Stimulated activated CD8-positive, alpha-beta memory T cell treated with anti-CD3 and anti-CD28 coated beads, Interleukin-4, amount 100 ng/mL, for 1 hour (primary cell): ENCODE measurements at places on chromosomes 16 and 17.

DNA sequence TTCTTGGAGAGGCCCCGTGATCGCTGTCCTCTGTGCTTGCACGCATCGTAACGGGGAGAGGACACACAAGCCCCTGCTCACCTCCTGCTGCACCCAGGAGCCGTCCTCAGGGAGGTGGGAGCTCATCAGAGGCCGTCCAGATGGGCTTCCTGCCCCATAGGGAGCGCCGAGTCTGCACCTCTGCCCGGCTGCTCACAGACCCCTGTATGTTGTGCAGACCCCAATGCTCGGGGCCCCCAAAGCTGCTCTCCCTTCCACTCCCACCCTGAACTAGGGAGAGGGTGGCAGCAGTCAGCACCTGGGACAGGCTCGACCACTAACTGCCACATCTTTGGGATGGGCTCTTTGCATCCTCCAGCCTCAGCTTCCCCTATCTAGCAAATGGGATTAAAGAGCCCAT is 4.4 kb upstream of the ZNF469 start:
- DNase-seq = no peak

DNA sequence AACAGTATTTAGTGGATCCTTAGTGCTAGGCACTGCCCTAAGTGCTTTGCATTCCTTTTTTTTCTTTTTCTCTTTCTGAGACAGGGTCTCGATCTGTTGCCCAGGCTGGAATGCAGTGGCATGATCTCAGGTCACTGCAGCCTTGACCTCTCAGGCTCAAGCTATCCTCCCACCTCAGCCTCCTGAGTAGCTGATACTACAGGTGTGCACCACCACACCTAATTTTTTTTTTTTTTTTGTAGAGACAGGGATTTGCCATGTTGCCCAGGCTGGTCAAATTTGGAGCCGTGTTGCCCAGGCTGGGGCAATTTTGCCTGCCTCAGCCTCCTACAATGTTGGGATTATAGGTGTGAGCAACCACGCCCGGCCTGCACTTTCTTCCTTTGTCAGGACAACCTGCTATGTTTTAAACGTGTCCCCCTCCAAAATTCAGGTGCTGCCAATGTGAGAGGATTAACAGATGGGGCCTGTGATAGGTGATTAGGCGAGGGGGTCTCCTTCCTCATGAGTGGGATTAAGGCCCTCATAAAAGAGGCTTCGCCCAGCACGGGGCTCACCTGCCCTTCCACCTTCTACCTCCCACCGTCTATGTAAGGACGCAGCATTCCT is 5.4 kb downstream of the NQO1 start:
- DNase-seq = no peak

GRCh38 chr17:312476-313148 is 40.0 kb downstream of the RPH3AL start:
- no peak for DNase-seq

DNA sequence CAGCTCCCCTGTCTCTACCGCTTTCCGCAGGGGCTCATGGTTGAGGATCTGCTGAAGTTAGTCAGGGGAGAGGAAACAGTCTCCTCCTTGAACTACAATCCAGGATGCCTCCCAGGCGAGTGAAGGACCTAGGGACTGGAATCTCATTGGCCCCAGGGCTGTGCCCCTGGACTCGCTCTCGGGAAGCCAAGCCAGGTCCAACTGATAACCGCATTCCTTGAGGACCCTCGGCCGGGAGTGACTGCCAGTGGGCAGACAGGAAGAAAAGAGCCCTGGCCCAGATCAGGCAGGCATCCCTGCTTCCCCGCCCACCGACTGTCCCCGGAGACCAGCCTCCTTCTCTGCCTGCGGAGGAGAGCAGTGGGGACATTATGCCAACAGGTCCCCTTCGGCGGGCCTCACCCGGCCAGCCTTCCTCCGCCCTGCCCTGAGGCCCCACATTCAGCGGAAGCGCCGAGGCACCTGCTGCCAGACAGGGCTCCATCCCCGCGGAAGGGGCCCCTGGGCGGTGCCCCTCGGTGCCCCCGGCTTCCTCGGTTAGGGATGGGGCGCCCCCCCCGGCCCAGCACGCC is 776 bp downstream of the LRRC75A start:
- DNase-seq = no peak

DNA sequence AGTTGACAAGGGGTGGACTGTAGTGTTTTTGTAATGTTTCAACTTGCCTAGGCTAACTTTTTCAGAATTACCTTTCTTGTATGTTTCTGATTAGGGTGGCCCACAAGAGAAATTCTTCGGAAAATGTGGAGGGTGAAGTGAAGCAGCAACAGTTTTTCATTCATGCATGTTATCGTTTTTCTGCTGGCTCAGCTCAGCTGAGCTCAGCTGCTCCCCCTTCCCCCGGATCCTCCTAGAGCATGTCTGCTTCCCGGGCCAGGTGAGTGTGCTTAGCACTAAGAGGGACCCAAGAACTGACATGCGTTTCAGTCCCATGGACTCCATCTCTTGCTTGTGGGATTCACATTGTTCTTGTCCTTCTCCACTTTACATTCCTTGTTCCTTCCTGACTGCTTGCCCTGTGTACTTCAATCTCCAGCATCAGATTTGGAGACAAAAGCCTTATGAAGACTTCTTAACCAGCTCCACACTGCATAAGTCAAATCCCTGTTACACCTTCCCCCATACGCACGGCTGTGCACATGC is 33.6 kb downstream of the SCPEP1 start:
- DNase-seq = no peak

DNA sequence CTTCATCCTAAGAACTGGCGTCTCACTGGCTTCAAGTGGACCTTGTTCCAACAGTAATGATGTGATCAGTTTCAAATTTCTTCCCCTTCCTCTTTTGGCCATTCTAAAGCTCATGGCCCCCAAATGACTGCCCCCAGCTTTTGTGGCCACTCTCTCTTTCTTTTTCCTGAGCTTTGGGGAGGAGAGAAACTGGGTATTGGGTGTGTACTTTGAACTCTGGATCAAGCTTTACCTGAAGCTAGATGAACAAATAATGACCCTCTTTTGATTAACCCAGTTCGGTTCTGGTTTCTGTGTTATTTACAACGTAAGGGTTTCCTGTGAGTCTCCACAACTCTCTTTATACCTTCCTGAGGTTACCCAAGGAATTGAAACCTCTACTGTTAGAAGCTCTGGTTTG is 132.7 kb downstream of the FTO start:
- DNase-seq = no peak

DNA sequence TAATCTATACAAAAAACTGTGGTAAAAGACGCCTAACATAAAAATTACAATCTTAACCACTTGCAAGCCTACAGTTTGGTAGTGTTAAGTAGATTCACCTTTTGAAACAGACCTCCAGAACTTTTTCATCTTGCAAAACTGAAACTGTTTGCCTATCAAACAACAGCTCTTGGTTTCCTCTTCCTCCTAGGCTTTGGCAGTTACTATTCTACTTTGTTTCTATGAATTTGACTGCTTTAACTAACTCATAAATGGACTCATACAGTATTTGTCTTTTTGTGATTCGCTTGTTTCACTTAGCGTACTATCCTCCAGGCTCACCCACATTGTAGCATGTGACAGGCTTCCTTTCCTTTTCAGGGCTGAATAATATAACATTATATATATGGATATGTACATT is 97.0 kb downstream of the PRKCA start:
- no peak for DNase-seq

DNA sequence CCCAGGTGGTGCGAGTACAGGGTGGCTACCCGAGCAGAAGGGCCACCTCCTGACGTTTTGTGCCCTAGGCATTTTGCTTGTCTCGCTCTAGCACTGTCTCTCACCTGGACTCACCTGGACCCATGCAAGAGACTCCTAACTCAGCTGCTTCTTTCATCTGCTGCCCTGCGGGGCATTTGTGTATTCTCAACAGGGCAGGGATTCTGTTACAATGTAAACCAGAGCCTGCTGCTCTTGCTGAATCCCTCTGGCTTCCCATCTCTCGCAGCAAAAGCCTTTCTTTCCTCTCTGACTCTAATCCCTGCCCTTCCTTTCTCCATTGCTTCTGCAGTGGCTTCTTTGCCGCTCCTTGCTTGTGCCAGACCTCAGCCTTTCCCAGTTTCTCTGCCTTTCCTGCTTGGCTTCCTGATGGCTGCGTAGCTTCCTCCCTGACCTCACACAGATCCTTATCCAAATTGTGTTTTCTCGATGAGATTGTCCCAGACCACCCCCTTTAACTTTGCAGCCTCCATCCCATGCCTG is 10.2 kb downstream of the ARSG start:
- DNase-seq = no peak

DNA sequence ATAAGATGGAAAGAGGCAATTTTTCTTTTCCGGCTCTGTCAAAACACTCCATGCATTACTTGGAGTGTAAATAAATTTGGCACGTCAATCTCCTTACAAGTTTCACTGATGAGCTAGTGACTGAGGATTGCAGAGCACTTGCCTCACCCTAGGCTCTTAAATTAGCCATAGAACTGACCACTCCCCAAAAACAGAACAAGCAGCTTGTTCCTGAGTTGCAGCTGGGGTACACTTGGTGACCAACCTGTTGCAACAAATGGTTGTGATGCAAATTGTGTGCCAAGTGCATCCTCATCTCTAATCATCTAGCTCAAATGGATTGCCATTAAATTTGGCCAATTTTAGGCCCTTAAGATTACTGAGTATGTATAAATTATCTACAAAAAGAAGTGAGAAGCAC is 67.0 kb downstream of the CACNG1 start:
- DNase-seq = no peak
